Femur (tissue), 1 donor: ENCODE measurements at places on chromosomes 16 and 17.

DNA sequence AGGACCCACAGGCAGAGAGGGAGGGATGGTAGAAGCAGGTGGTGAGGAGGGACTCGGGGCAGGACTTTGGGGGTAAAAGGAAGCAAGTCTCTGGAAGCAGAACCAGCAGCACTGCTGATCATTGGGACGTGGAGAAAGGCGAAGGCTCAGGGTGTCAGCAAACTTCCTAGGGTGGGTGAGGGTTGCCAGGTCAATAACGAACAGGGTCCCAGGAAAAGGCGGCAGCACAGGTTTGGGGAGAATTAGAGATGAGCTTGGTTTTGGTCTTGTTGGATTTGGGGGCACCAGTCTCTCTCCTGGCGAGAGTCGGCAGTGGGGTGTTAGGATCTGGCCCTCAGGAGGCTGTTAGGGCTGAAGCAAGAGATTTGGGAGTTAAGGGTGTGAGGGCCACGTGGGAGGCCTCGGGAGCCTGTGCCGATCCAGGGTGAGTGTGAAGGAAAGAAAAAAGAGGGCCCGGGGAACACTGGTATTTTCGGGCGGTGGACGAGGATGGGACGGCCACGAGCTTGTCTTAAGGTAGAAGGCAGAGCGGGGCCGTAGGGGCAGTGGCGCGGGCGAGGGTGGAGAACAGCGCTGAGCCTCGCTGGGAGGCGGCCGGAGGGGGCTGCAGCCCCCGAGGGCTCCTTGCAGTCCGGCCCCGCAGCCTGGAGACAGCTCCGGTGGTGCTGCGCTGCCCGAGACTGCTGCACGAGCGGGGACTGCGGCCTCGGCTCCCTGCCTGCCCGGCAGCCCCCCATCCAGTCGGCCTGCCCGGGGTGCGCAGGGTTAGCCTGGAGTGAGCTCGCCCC, 765 bp upstream of the ADORA2B start:
- DNase-seq = no peak

- DNase-seq = peak; percentile 30
Measured at GRCh38 chr16:78844682-78845081, 745.2 kb downstream of the WWOX start.

GRCh38 chr17:64198331-64199090, 64.5 kb downstream of the TEX2 start:
- DNase-seq = no peak

DNA sequence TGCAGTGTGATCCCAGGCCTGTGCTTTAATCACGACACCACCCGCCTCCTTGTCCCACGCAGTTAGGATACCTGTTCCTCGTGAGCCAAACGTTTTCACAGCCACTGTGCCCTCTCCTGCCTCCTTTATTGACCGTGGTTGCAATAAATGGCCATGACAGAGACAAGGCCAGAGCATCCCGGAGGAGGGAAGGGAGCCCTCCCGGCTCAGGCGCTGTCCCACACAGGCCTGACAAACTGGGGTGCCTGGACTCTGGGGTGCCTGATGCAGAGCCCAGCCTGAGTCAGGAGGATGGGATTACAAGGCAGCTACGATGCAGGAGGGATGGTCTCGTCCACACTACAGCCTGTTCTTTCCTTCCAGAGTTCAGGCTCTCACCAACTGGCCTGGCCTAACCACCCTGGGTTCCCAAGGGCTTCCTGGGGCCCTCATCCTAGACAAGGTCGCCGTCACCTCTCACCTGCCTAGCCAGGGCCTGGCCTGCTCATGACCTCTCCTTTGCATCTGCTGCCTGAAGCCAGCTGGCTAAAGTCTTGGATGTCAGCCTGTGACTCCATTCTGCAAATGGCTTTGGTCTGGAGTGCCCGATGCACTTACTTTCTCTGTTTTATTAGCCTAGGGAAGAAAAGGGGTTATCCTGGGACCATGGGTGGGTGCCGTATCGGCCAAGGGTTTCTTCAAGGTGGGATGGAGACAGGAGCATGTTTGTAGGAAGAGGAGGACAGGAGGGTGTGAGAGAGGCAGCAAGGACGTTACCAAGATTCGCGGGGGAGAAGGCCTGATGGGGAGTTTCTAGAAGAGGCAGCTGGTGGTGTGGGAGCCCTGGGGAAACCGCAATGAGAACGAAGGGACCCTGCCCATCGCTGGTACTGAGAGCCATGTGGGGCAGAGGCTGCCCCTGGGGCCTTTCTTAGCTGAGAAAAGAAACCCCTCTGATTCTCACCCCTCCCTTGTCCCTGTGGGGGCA, 234.3 kb upstream of the TNRC6C start:
- DNase-seq = no peak

GRCh38 chr17:35578929-35579432, 610 bp upstream of the PEX12 start:
- no peak for DNase-seq
